ENCODE measurements at places on chromosomes 6 and 20.

DNA sequence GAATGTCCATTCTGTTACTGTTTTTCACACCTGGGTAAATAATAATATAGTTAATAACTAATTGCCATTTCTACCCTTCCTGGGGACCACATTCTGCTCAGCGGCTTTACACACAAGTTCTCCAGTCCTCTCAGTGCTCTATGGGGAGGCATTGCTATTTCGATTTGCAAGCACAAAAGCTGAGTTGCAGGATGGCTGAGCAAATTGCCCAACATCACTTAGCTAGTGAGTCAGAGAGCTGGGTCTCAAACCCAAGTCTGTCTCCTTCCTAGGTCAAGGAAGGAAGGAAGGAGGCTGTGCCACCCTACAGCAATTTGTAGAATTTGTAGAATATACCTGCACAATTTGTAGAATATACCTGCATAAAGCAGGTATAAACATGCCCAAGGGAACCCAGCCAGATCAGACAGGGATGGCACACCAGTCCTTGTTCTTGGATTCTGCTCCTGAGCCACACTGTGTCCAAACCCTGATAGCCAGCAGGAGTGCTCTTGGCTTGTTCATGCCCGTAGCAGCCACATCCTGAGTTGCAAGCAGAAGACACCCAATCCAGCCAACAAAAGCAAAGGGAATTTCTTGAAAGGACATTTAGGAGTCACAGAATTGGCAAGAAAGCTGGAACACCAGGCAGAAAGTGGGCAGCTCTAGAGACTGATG, 56.9 kb downstream of the LY86 start:
- DNase-seq: no peak

- DNase-seq: no peak
Observed at GRCh38 chr6:52361414-52361944, 472 bp upstream of the PAQR8 start.

DNA sequence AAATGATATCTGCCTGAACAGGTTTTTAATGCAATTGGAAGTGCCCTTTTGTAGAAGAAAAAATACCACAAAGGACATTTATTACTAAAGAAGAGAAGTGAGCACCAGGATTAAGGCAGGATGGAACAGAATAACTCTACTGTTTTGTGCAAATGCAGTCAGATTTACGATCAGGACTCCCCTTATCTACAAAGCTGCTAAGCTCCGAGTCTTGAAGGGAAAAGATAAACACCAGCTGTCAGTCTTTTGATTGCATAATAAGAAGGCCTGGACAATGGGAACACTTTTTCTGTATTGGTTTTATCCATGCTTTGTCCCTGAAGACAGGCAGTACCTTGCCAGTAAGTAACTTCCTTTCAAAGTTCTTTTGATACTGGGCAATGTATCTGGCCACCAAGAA, 797.9 kb upstream of the SLC35B3 start:
- DNase-seq: no peak

DNA sequence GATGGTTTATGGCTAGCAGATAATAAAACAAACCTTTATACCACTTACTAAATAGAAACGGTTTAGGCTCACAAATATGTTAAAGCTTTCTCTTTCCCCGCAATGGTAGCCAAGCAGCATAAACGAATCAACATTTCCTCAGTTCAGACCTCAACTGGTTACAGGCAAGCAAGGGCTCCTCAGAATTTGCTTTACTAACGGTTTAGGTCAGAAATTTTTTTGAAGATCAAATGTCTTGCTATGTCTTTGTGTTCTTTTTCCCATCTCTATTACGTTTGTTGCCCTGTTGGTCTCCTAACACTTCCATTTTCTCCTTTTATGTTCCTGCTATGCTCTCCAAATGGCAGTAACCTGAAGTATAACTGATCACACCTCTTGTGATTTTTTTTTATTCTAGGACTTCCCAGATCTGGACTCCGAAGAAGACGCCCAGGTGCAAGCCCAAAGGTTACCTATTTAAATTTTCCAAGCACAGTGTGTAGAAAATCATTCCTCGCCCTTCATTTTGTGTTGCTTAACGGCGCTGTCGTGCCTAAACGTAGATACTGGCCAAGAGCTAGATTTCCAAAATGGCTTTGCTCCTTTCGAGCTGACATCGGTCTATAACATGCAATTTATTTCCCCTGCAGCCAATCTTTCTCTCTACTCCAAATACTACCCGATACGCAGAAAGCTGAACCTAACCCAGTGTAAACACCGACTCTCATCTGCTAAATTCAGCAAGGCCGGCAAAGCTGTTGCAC, 717 bp upstream of the ASF1A start:
- DNase-seq: no peak

DNA sequence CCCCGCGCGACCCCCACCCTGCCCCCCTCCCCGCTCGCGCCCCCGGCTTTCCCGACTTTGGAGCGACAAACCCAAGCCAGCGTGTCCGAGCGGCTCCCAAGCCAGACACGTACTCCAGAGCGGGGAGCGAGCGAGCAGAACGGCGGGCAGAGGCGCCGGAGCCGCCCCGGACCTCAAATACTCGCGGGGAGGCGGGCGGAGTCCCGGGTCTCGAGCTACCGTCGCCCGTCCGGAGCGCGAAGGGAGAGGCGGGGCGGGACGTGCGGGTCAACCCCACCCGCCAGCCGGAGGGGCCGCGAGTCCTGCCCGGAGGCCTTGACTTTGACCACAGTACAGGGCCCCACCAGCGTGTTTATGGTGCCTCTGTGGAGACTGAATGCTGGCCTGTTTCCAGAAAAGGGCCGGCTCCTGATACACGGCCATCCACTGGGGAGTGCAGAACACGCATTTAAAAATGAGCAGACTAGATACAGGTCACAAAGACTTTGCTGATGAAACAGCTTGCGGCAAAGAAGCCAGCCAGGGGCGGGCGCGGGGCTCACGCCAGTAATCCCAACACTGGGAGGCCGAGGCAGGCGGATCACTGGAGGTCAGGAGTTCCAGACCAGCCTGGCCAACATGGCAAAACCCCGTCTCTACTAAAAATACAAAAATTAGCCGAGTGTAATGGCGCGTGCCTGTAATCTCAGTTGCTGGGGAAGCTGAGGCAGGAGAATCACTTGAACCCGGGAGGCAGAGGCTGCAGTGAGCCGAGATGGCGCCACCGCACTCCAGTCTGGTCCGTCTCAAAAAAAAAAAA, at the start of gene SERPINB6:
TSS of gene SERPINB6 (minus strand) at position 148 of the 799 bp plus-strand sequence. CDS start 12,235 bp downstream, outside the sequence.
- DNase-seq: no peak

DNA sequence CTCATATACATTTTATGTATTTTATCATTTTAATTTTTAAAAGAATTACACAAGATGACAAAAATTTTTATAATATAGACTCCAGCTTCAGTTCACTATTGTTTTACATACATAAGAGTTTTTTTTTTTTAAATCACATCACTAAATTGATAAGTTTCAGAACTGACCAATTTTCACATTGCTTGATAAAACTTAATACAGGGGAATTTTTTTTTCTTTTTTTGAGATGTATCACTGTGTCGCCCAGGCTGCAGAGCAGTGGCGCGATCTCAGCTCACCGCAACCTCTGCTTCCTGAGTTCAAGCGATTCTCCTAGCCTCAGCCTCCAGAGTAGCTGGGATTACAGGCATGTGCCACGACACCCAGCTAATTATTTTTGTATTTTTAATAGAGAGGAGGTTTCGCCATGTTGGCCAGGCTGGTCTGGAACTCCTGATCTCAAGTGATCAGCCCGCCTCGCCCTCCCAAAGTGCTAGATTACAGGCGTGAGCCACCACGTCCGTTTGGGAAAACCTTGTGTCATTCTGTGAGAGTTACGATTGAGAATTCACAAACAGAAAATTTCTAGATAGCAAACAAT, 36.6 kb upstream of the BTN3A2 start:
- no peak for DNase-seq

- no peak for DNase-seq
Observed at GRCh38 chr20:60299951-60300350, 341.7 kb downstream of the CDH26 start.

DNA sequence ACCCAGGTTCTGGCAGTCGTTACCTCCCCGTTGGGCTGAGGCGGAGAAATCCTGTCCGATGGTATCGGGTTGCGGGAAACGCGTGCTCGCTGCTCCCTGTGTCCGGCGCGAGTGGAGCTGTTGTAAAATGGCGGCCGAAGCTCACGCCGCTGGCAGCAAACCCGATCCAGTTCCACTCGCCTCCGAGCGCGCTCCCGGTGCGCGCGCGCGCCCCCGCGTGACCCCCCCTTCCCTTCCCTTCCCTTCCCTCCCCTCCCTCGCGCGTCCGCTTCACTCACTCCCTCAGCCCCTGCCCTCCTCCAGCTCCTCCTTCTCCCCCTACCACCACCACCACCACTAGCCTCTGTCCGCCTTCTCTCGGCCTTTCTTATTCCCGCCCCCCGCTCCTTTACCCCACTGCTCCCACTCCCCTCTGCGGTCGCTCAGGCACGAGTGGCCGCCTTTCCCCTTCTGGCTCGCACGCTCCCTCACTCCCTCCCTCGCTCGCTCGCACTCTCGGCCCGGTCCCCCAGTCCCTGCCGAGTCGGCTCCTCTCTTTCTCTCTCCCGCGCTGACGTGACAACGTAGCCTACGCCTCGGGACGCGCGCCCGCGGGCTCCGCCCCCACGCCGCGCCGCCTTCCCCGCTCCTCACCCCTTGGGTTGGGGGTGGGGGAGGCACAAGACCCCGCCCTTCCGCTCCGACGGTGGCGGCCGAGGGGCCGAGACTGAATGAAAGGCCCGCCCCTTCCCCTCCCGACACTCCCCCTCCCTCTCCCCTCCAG, at the start of gene SYNCRIP:
TSS of gene SYNCRIP (minus strand) at position 113 of the 763 bp plus-strand sequence. CDS start 1,447 bp downstream, outside the sequence.
- DNase-seq: peak; percentile 97

GRCh38 chr6:149454346-149454848, 30.4 kb downstream of the ZC3H12D start:
- DNase-seq: peak; percentile 90

DNA sequence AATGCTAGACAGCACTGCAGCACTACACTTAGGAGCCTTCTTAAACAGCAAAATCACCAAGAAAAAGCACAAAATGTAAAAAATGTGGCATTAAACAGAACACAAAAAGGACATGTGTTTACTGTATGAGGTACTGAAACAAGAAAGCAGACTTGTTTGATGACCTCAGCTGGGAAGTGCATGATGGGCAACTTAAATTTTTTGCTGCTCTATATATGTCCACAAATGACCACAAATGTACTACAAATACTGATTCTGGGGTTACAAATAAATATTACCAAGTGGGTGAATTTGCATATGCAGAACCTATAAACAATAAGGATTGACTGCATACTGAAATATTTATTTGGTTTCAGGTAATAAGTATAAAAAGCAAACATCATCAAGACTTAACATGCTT, 13.1 kb downstream of the RAB23 start:
- DNase-seq: no peak

- no peak for DNase-seq
Observed at GRCh38 chr6:49739423-49739822, 4.8 kb downstream of the CRISP3 start.

GRCh38 chr6:162337412-162337811, 390.2 kb downstream of the PRKN start:
- DNase-seq: no peak

- DNase-seq: no peak
Observed at GRCh38 chr6:28211840-28212509, 13.1 kb upstream of the ZSCAN9 start.

DNA sequence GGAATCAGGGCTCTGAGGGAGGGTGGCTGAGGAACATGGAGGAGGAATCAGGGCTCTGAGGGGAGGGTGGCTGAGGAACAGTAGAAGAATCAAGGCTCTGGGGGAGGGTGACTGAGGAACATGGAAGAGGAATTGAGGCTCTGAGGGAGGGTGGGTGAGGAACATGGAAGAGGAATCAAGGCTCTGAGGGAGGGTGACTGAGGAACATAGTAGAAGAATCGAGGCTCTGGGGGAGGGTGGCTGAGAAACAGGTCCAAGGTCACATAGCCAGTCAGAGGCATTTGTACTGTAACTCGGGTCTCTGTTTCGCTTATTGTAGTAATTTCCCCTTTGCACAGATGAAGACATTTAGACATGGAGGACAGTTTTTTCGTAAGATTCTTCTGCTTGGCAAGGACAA, 164.8 kb downstream of the SOBP start:
- no peak for DNase-seq

- no peak for DNase-seq
Observed at GRCh38 chr6:112030206-112030960, 23.5 kb upstream of the CCN6 start.

DNA sequence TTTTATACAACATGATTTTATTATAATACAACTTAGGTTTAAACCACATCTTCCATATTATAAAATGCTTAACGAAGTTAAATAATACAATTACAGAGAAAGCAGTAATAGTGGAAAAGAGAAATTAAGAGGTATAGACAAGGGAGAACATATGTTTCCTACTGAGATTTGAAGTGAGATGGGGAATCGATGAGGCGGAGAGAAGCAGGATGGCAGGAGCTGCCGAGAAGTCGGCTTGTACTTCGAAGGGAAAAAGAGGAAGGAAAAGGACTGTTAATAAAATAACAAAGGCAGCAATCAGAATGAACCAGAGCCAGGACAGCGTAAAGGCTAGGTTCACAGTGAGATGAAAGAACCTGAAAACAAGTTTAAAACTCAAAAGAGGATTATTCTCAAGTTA, 15.4 kb downstream of the FBXL4 start:
- no peak for DNase-seq

- no peak for DNase-seq
Observed at GRCh38 chr6:125839471-125839870, 48.7 kb downstream of the NCOA7 start.

DNA sequence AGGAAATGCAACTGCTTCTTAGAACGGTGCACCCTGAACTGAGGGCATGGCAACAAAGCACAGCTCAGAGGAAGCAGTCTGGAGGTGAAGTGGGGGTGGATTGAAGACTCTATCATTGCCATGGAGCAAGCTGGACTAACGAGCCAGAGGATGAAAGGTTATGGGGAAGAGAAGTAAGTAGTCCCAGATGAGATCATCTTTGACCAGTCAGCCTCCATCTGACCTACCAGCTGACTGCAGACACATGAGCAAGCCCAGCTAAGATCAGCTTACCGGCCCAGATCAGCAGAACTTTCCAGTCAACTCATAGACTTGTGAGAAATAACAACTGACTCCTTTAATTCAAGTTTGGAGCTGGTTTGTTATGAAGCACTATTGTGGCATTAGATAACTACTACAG, 9.1 kb upstream of the JAG1 start:
- no peak for DNase-seq

DNA sequence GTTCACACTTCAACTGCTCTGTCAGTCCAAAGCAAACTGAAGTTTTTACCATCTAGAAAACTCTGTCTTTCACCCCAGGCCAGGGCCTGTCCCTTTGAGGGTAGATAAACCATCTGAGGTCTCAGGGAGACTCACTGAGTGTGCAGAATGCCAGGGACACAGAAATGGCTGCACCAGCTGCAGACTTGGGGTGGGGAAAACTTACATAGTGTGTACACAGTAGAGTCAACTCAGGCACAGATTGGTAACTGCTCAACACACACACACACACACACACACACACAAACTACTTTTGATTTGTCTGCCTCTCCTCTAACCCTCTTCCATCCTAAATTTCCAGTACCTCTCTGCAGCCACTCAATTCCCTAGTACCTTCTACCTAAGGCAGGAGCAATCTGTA, 374.9 kb upstream of the JAG1 start:
- no peak for DNase-seq
